Activated CD8-positive, alpha-beta memory T cell treated with anti-CD3 and anti-CD28 coated beads for 1 hour (primary cell): ENCODE measurements at places on chromosomes 12 and 14.
A peak's percentile ranks its signal among the peaks of the same experiment; 100 is the strongest.

DNA sequence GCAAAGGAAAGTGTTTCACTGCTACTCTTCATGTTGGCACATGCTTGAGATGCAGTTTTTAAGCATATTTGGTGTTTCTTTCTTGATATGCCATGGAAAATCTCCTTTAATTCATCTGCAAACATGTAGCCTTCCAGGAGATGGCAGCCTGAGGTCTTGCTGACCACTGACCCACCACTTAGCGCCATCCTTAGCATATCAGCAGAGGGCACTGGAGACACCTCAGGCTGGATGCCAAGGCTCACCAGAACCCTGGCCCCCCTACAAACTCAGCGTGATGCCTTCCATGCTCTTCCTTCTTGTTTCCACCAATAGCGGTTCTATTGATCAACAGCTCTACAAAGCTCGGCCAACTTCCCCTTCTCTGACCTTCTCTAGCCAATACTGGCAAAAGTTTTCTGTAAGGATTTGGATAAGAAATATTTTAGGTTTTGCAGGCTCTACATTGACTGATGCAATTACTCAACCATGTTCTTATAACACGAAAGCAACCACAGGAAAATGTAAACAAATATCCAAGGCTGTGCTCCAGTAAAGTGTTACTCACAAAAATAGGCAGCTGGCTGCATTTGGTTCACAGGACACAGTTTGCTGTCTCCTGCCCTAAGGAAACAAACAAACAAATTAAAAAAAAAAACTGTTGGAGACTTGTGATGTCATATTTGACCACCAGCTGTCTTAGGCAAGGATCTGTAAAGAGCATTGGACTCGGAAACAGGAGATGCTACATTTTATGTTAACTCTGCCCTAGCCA is 209.7 kb downstream of the SLC15A4 start:
- DNase-seq, result no peak

DNA sequence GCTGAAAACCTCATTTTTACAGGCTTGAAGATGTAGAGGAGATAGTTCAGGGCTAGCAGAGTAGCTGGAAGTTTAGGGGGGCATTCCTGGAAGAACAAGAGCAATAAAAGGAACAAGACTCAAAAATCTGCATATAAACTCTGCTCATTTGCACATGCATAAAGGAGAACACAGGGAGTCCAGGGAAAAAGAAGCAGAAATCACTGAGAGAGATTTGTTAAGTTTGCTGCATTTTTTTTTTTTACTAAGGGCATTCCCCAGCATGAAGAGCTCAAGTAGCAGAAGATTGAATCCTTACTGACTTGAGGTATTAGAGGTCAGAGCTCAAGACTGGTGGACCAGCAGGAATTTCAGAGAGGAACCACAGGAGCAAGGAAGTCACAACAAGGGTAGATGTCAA is 28.2 kb upstream of the BCL11B start:
- DNase-seq, result no peak

GRCh38 chr12:82730953-82731459 is 44.3 kb downstream of the TMTC2 start:
- DNase-seq, result no peak

DNA sequence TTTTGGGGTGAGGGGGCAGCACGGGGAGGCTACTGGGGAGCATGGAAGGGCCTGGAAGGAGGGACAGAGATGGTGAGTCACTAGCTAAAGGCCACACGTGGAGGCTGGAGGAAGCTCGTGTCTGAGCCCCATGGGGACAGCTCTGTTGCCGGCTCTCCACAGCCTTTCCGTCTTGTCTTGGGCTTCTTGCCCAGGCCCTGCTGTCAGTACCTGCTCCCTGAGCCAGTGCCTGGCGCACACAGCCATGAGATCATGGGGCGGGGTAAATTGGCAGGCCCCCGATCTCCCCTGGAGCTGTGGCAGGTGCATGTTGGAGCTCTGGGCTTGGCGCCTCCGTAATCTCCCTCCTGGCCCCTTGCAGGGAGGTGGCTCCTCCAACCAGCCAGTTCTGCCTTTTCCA is 16.1 kb upstream of the KRT80 start:
- no peak for DNase-seq

DNA sequence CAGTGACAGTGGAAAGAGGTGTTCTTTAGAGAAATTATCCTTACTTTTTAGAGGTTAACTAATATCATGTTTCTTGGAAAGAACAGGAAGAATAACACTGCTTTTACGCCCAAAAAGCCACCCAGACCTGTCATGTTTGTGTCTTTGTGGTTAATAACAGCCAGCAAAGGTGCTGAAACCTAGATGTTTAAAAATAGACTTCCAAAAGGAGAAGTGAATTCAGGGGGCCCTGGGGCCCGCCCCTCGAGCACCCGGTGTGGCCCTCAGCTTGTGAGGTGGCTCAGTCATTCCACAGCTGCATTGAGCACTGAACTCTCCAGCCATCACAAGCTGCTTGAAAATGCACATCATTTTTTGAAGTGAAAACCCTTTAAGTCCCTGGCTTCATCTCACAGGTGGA is 20.8 kb upstream of the AMN start:
- DNase-seq, result no peak

GRCh38 chr14:85420278-85420677 is 109.7 kb upstream of the FLRT2 start:
- DNase-seq, result no peak

DNA sequence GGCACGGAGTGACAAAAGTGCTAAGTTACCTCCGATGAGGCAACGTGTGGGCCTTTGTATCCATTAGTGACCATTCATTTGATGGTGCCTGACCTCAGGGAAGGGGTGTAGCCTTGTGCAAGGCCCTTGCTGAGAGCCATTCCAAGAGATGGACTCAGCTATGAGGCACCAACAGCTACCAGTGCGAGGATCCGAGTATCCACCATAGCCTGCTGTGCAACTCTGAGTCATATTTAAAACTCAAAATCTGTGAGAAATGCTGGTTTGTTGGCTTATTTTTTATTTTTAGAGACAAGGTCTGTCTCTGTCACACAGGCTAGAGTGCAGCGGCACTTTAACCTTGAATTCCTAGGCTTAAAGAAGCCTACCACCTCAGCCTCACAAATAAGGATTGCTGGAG is 25.1 kb upstream of the WNK1 start:
- DNase-seq, result no peak

GRCh38 chr12:83537428-83538053 is 850.8 kb downstream of the TMTC2 start:
- no peak for DNase-seq

GRCh38 chr14:54785778-54786770 is 116.6 kb downstream of the GCH1 start:
- DNase-seq, result no peak

DNA sequence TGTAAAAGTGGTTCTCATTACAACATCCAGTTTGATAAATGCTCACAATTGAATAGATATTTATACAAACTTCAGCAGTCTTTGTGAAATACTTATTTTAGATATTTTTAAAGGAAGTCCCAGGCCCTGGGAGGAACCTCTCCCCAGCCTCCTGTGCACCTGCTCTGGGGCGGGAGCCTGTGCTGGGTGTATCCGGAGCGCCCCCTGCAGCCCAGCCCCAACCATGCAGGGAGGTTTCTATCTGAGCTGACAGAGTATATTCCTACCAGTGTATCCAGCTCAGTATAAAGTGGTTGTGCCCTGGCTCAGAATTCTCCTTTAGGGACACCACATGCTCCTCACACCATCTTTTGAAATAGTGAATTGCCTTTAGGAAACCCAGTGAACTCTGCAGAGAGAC is 851.8 kb downstream of the TMEM121 start:
- DNase-seq, result no peak

DNA sequence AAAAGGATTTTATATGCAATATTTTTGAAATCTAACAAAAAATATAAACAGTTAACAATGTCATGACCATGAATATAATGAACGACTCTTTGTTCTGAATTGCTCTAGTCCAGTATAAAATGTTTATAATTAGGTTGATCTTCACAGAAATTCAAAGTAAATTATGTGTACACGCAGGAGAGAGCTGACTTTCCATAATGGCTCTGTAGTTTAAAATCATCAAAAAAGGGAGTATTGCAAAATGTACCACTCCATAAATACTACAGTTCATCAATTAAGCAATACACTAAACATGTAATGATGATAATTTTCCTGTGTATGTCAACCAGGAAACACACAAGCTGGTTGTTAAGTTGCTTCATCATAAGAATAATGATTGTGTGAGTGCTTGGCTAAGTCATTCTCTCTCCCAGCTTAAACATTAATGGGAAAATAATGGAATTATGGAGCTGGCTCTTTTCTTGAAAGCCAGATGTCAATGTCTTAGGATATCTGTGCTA is 189.5 kb upstream of the PLEKHG7 start:
- no peak for DNase-seq

DNA sequence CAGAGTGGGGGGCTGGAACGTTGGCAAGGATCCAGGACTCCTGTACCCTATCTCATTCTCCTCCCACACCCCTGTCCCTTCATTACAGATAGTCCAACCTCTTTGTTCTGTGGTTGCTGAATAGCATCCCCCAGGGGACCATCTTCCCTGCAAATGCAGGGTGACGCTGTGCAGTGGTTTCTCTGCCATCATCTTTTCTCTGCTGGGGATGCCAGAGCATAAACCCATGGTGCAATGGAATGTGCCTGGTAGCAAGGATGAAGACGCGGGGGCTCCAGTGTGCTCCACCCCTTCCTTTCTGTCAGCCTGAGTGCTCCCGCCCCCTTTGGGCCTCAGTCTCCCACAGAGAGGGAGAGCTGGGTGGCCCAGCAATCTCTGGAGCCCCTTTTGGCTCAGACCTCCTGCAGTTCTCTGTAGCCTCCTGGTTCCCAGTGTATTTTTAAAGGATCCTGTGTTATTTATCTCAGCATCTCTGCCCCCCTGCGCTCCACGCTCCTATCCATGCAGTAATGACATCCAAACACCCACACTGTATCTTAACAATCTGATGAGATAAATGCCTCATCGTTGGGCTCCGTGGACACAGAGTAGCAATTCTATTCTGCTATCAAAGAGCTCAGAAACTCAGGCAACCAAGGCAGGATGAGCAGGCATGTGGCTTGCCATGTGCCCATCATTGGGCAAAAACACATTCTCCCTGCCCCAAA is 212.8 kb downstream of the CACNA1C start:
- no peak for DNase-seq

DNA sequence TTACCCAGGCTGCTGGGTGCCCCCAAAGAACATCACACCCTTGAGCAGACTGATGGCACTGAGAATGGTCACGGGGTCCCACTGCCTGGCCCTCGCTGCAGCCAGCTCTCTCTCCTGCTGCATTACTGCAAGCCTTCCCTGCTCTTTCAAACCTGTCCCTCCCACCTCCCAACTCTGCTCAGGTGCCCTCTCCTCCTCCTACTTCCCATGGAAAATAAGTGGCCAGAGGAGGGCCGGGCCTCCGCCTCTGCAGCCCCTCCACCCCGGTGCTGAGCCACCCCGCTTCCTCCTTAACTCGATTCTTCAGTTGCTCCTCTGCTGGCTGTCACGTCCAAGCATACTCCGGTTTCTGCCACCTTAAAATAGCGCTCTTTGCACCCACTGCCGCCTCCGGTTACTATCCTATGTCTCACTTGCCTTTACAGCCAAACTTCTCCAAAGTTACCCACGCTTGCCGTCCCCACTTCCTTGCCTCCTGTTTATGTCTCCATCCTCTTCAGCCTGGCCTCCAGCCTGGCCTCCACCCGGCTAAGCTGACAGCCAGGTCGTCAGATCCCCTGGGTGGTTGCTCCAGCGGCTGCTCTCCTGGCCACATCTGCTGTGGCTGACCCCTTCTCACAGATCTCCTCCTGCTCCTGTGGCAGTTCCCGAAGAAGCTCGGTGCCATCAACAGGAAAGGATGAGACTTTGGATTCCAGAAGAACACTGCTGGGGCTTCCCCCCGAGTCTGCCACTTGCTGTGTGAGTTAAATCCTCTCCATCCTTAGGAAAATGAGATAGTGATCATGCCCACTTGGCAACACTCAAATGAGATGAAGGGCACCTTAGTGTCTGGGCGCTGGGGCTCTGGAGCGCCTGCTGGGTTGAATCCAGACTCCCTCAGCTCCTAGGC is 7.7 kb downstream of the SMIM41 start:
- no peak for DNase-seq

- no peak for DNase-seq
Measured at GRCh38 chr14:92724516-92725340, 23.7 kb downstream of the LGMN start.

GRCh38 chr14:22530127-22530526 is 58.9 kb downstream of the DAD1 start:
- DNase-seq, result no peak

DNA sequence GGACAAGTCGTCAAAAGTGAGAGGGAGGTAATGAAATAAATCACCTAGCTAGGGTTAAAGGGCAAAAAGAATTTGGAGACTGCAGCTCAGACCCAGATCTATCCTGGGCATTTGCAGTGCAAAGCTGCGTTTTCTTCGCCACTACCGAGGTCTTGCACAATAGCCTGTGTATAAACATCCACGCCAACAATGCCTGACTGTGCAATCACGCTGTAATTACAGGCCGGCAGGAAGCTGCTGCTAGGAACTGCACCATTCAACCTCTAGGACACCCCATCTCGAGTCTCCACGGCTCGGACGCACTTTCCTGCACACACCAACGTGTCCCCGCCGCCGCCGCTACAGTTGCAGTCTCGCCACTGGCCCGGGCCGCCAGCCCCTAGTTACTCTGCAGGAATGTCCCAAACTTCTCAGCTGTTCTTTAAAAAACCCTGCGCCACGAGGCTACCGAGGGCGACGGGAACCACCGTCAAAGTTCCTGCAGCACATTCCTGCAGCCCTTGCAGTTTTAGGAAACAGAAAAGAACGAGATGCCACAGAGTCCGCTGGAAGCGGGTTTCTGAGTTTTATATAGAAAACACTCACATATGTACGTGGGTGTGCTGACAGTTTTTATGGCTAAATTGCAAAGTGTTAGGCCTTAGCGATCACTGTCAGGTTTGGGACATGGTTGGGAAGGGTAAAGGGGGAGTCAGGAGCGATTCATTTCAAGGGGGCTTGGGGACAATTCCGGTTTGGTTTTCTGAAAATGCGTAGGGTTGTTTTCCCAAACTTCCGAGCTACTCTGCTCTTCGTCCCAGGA is 65.6 kb upstream of the PTGR2 start:
- peak; percentile 29 for DNase-seq

- no peak for DNase-seq
Measured at GRCh38 chr12:131370321-131370720, 340.6 kb upstream of the SFSWAP start.

DNA sequence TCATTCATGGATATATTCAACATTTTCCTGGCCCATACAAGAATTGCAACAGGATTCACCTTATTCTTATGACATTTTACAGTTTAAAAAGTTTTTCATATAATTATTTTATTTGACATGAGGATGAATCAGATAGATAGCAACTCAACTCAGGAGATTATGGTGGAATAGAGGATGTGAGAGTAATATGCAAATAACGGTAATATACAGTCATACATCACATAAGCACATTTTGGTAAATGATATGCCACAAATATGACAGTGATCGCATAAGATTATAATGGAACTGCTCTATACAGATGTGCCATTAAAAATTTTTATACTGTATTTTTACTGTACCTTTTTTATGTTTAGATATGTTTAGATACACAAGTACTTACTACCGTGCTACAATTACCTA is 24.1 kb upstream of the CRADD start:
- no peak for DNase-seq

DNA sequence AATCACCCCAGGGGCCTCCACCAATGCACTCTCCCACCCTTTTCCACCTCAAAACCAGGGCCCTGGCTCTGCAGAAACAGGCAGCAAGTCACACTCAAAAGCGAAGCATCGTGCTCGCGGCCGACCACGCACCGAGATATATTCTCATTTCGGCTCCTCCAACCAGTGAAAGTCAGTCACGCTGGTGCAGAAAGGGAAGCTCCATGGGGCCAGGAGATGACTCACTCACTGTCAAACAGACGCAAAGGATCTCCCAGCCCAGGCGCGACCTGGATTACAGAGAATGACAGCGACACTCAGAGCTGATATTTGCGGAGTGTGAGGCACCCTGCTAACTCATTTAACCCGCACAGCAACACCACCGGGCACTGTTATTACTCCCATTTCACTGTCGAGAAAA is 173.6 kb downstream of the CALM1 start:
- DNase-seq, result no peak
